Fibroblast of the aortic adventitia (primary cell): ENCODE measurements at places on chromosomes 12 and 14.

GRCh38 chr14:87008965-87009364 is 984.0 kb downstream of the GALC start:
- no peak for DNase-seq

DNA sequence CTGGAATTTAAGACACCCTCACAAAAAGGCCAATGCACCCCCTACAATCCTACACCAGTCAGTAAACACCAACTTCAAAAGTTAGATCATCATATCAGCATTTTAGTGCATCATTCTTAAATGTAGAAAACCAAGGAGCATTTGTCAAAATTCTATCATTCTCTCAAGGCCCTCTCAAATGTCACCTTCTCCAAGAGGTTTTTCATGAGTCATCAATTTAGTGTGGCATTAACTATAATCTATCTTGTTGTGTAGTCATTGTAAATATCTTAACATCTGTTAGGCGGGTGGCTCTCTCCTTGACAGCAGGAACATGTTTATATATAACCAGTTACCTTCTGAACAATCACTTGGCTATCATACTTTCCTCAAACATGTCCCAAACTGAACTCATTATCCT is 62.1 kb upstream of the G2E3 start:
- DNase-seq = no peak

DNA sequence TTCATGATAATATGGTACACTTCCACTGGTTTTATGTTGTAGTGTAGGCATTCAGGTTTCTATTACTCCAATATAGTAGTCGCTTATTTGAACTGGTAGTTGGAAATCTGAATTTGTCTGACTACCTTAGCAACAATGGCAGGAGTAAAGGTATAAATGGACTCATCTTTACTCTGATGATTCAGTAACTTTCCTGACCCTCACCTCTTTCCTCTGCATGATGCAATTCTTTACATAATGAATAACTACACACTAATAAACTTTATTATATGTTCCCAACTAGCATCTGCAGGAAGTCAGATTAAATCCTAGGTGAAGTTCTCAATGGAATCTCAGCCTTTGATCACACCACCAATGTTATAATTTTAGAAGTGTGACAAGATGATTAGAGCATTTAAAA is 70.5 kb upstream of the ATP2B1 start:
- no peak for DNase-seq

DNA sequence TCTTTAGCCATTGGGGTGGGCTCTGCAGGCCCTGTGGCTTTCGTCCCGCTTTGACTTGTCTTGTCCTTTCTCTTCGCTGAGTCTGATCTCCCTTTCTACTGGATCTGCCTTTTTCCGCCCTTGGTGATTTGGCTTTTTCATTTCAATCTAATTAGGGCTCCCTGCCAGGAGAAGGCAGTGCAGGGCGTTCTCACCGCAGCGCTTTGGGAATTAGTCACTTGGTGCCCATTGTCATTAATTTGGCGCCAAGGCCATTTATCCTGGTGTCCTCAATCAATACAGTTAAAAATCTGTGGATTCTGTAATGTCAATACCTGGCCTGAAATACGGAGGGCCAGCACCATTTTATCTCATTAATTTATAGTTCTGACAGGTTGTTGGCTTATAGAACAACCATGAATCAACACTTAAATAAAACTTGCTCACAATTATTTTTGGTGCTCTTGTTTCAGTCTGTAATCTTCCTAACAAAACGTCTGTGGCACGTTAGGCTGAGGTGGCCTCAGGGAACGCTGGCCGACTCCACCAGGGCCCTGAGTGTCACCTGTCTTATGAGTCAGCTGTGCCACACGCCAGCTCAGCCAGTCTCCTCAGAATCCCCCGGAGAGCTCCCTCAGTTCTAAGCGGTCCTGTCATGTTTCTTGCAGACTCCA is 115.7 kb downstream of the BEGAIN start:
- no peak for DNase-seq

DNA sequence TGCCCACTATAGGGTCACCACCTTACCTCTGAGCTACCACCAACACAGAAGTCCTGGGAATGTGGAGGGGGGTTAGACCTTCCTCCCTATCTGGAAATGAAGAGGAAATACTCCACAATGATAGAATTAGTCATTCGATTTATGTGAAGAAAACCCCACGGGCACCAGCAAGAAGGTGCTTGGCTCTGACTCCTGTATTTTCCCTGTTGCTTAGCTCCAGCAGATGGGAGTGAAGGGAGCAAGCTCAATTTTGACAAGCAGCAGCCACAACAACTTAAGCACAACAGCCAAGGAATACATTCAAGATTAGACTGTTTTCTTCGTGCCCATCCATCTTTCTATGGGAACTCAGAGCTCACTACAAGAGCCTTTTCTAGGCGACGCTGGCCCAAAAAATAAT is 191.7 kb downstream of the SPTSSA start:
- DNase-seq = no peak

GRCh38 chr14:55153951-55154350 is 24.9 kb downstream of the LGALS3 start:
- DNase-seq = no peak

DNA sequence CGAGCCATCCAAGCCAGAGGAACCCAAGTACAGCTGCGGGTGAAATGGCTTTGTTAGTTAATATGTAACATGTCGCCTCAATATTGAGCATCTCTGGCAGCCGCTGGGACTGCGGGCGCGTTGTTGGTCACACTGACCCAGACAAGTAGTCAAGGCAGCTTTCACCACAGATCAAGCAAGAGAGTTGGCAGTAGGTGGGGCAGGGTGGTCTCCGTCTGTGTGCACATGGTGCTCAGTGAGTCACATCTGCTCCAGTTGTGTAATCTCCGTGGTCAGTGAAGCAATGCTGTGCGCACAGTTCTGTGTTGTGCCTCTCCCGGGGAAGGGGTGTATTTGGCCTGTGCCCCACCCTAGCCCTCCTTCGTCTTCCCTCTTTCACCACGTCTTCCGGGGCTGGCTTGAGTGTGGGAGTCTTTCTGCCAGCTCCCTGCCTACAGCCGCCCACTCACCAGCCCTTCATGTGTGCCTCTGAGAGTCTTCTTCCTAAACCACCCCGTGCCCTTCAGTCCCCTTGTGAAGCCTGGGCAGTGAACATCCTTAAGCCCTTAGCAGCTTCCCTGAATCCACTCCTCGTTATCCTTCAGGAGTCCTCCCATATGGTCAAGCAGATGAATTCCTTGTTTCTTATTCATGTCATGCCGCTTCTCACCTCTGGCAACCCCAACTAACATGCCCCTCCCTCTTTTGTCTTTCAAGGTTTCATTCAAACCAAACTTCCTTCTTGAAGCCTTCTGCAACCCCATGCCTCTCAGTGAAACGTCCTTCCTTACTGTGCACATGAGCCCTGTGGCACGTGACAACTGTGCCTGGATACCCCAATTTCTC is 242.1 kb downstream of the CACNA1C start:
- DNase-seq = peak; percentile 84

DNA sequence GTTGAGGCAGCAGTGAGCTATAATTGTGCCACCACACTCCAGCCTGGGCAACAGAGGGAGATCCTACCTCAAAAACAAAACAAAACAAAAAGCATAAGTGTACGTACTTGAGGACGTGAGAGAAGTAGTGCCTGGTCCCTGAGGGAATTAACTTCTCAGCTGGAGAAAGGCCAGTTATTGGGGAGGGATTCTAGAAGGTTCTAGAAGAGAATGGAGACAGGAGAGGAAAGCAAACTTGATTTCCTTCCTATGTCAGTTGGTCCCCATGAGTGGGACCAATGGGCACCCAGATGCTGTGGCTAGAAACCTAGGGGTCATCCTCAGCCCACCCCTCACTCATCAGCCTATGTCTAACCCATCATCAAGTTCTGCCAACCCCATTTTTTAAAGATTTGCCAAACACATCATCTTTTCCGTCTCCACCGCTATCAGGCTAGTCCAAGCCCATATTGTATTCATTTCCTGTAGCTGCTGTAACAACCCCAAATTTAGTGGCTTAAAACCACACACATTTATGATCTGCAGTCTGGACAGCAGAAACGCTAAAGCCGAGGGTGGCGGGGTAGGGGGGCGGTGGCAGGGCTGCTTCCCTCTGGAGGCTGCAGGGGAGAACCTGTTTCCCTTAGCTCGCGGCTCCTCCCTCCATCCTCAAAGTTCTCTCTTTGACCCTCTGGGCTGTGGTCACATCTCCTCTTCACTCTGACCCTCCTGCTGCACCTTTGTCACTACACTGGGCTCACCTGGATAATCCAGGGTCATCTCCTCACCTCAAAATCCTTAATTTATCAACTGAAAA is 7.2 kb upstream of the RBM19 start:
- DNase-seq = no peak

GRCh38 chr14:98606816-98607215 is 665.2 kb downstream of the BCL11B start:
- DNase-seq = no peak

DNA sequence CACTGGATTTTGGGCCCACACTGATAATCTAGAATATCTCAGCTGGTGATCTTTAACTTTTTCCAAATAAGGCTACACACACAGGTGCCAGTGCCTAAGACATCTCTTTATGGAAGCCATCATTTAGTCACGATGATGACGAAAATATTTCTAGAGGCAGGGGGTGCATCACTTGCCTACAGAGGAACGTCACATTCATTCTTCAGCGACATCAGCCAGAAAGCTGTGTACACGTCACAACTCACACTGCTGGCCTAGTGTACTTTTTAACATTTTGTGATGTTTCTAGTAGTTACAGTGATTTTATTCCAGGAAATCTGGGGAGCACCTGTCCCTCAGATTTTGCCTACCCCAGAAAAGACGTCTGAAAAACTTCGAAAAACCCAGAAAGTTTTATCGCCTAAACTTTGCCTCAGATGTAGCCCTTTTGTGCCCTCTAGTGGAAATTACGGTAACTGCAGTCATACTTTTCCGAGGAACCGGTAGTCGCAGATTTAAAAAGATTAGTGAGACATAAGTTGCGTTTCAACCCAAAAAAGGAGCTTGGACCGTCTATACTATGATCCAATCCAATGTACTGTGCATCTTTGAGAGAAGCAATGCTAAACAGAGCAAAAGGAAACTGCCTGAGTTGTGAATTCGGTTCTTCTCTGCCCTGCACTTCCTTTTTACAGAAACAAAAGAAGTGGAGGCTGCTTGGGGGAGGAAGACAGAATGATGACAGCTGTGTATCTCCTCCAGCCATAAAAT is 64.3 kb upstream of the STON2 start:
- DNase-seq = peak; percentile 78

DNA sequence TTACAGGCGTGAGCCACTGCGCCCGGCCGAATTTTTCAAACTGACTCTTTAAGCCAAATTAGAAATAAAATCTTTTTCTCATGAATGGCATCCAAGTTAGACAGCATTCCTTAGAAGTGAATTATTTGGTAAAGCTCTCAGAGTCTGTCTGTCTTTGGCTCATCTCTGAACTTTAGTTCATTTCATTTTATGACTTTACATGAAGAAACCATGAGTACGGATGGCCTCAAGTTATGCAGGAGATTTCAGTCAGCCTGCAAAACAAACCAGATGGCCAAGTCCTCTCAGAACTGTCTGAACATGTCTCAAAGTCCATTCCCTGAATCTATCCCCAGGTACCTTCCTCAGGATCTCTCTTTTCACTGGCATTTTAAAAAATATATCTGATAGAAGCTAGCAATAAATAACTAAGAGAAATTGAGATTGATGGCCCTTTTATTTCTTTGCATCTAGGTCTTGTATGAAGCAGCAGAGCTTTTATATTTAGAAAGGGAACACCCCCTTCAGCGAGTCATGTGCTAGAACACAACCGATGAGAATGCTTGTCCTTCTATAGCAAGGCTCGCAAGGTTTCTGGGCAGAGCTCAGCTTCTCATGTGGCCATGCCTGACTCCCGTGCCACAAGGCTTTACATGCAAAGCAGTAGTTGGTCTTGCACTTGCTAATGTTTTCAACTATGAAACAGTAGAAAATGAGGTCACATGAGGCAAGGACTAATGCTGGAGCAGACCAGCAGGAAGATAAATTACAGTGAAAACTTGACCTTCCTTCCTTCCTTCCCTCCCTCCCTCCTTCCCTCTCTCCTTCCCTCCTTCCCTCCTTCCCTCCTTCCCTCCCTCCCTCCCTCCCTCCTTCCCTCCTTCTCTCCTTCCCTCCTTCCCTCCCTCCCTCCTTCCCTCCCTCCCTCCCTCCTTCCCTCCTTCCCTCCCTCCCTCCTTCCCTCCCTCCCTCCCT is 125.0 kb downstream of the AKAP6 start:
- no peak for DNase-seq

DNA sequence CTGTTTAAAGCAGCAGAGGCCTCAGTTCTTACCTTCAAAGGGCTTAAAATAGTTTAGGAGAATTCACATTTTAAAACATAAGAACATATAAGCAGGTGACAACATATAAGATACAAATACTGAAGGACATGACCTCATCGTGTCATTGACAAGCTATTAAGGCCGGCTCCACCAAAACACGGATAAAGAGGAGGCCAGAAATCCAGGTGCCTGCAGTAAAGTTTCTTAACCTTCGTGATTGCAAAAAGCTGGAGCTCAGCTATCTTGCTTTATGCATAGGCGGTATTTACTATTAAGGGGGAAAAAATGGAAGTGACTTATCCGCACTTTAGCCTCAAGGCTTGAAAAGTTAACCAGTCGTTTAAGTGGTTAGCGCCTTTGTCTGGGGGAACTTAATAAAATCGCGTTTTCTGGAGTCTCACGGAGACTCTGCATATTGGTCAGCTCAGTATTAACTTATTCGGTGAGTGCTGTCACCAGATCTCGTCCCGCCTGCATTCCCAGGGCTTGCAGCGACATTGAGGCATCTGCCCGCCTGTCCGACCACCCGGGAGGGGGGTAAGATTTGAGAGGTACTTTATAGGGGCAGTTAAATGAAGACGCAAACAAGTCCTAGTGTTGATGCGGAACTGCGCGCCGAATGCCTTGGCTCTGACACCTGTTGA is 1.1 kb upstream of the SP1 start:
- DNase-seq = no peak

DNA sequence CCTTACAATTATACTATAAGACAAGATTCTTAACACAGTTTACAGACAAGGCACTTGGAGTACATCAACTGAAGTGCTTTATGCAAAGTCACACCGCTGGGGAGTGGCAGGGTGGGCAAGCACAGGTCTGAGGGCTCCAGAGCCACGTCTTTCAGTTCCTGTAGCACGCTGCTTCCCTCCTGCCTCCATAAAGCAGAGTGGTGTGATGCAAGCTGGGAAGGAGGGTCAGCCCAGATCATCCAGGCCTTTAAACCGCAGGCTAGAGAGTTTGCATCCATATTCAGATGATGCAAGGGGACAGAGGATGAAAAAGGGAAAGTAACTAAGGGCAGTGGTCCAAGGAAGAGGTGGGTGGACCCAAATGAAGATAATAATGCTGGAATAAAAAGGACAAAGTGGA is 132.6 kb downstream of the ITPR2 start:
- no peak for DNase-seq

- peak; percentile 77 for DNase-seq
These were observed 15.9 kb downstream of the DENND5B start for GRCh38 chr12:31574803-31575575.
